Activated CD4-positive, alpha-beta T cell treated with anti-CD3 and anti-CD28 coated beads for 4 hours (primary cell): ENCODE measurements at places on chromosomes 3 and 15.

GRCh38 chr3:99504258-99504657 lies 134.1 kb upstream of the COL8A1 start:
- DNase-seq: no peak

DNA sequence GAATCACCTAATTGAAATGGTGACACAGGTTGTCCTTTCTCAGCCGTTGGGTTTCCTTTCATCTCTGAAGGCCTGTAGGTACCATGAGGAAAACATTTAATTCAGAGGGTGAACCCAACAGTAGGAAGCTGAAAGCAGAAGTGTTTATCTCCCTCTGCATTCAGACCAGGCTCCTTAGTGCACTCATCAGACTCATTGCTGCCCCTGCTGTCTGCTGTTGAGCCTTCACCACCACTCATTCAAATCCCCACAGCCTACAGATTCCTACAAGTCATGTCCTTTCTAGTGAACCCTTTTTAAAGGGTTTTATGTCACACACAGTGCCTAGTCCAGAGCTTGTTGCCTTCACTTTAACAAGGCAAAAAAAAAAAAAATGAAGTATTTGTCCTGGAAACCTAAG lies 13.4 kb downstream of the WDR48 start:
- peak; percentile 2 for DNase-seq

GRCh38 chr15:42449770-42450424 lies 41.0 kb downstream of the ZNF106 start:
- no peak for DNase-seq

DNA sequence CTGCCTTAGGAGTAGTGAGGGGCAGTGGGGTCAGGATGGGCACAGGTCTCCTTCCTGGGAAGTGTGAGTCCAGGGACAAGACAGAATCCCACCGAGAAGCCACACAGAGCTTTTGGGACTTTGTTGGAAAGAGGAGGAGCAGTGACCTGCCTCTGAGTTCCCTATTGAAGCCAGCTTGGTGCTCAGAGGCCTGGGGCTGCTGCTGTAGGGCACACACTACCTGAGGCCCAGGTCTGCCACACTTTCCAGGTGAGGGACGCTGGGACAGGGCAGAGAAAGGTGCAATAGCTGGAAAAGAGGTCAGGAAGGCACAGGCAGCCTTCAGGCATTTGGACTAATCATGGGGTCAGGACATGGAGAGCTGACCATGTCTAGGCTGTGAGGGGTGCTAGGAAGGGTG lies 67.7 kb downstream of the SCN5A start:
- DNase-seq: no peak

GRCh38 chr3:33768578-33769330 lies 29.7 kb upstream of the PDCD6IP start:
- no peak for DNase-seq

DNA sequence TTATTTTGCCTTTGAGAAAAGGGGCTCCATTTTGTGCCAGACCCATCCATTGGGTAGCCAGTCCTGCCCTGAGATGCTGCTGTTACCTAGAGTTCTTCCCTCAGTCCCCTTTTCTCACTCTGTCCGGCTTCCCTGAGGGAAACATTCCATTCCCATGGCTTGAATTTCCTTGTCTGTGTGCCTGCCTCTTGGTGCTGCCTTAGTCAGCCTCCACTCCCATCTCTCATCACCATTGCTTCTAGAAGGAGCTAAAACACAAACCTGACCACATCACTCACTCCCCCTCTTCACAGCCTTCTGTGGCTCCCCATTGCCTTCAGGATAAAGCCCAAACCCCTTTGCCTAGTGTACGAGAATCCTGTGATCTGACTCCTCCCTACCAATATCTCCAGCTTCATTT lies 25.2 kb upstream of the C2CD4B start:
- no peak for DNase-seq

DNA sequence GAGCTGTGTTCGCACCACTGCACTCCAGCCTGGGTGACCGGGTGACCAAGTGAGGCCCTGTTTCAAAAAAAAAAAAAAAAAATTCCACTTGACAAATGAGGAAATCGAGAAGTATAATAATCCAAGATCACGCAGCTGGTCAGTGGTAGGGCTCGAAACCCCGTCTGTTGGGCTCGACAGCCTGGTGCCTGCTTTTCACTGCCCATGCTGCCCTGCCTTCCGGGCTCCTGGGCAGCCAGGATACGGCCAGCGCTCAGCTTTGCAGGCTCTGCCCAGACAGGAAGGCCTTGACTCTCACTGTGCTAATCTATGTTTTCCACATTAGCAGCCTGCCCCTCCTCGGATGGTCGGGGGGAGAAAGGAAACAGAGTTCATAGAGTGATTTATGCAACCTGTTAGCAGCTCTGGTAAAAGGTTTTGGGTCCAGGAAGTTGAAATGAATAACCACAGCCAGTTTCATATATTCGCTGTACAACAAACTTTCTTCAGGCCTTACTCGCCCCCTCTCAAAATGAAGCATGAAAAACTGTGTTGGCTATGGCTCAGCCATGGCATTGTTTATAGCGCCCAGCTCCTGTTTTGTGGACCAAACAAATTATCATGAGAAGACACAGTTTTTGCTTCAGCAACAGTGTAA lies 108.8 kb downstream of the XXYLT1 start:
- DNase-seq: no peak

GRCh38 chr15:95019907-95020306 lies 788.5 kb downstream of the MCTP2 start:
- no peak for DNase-seq

DNA sequence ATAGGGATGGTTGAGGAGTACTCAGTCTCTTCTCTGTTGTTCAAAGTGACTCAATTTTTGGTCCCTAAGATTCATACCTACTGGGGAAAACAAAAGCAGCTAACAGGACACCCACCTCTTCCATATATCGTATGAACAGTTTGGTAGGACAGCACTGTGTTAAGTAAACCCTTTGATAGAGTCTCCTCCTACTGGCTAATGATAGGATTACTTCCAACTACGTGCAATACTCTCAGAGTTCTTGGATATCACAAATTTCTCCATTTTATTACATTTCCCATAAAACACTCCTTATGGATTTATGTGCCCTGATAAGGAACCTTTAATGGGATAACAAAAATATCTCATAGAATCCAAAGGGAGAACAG lies 200.2 kb upstream of the GOLGA6L4 start:
- no peak for DNase-seq

DNA sequence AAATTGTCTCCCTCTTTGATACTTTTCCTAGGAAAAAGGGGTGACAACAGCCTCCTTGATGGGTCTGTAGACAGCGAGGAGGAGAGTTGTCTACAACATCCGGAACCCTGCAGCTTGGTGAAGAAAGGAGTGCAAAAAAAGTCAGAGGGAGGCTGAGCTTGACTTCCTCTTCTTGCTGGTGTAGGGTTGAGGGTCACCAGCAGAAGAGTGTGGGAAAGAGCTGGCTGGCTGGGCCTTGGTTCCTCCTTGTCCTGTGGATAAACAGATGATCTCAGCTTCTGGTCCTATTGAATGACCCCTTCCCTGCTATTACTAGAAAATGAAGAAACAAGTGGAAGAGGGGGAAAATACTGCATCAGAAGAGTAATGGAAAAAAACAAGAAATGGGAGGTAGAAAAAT lies 20.4 kb downstream of the SLC7A14 start:
- no peak for DNase-seq

GRCh38 chr3:53030619-53031449 lies 15.0 kb downstream of the SFMBT1 start:
- DNase-seq: peak; percentile 64

DNA sequence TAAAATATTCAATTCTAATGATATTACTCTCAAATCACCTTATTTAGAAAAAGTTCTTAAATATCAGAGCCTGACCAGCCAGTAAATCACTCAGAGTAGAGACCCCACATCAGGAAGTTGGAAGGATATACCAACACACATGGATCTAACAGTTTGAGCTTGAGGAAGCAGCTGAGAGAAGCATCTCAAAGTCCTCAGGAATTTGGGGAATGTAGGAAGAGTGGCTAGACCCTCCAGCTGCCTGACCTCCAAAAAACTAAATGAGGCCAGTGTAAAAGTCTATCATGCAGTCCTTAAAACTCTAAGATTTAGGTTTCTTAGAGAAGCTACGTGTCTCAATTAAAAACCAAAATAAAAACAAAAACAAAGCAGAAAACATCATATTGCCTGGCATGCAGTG lies 55.4 kb downstream of the SETD2 start:
- no peak for DNase-seq

DNA sequence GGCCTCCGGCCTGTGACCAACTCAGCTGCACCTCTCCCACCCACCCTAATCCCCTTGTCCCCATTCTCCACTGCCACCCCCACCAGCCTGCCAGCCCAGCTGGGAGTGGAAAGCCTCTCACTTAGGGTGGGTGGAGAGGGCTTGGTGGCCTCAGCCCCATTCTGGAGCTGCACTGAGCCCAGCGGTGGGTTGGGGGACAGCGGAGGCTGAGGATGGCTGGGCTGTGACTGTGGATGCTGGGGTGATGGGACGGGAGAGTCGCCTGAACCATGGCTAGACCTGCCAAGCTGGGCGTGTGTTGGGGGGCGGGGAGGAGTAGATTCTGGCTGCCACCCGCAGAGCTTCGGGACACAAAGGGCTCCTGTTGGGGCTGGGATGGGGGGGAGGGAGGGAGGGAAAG lies 1.8 kb downstream of the CLCN2 start:
- DNase-seq: no peak

DNA sequence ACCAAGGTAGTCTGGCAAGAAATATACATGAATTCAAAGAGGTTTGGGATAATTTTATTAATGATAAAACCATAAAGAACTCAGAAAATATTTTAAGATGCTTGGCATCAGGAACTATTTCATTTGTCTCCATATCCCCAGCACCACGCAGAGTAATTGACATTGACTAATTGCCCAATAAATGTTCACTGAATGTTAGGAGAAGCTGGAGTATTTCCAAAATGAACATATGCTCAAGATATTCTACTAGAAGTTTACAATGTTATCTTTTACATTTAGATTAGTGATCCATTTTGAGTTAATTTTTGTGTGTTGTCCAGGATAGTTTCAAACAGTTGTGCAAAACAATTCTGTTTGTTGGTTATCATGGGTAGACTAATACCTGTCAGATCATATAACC lies 298.8 kb upstream of the CTDSPL start:
- DNase-seq: no peak

GRCh38 chr3:123312331-123313265 lies 110.9 kb downstream of the SEC22A start:
- no peak for DNase-seq

DNA sequence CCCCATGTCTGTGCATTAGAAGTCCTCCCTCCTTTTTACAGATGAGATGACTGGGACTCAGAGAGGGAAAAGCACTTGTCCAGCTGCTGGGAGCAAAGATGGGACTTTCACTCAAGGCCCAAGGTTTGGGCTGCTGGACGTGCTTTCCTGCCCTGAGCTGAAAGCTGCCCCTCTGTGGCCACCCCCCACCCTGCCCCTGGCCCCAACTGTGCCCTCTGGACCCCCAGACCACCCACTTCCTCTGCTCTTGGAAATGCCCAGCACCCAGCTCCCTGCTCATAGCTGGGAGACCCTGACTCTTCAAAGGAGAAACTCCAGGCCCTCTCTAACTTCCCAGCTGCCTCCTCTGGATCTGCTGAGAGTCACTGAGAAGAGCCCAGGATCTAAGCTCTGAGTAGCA lies 20.7 kb downstream of the GRIP2 start:
- no peak for DNase-seq

- no peak for DNase-seq
These were observed 43.4 kb upstream of the AGBL1 start for GRCh38 chr15:86036243-86036642.

GRCh38 chr3:192481638-192482037 lies 245.7 kb downstream of the FGF12 start:
- DNase-seq: no peak

GRCh38 chr3:53238886-53239285 lies 16.9 kb downstream of the TKT start:
- DNase-seq: no peak

- DNase-seq: no peak
These were observed 172.4 kb downstream of the PDE8A start for GRCh38 chr15:85154061-85154460.

- no peak for DNase-seq
These were observed 72.3 kb downstream of the XXYLT1 start for GRCh38 chr3:195198426-195199346.

DNA sequence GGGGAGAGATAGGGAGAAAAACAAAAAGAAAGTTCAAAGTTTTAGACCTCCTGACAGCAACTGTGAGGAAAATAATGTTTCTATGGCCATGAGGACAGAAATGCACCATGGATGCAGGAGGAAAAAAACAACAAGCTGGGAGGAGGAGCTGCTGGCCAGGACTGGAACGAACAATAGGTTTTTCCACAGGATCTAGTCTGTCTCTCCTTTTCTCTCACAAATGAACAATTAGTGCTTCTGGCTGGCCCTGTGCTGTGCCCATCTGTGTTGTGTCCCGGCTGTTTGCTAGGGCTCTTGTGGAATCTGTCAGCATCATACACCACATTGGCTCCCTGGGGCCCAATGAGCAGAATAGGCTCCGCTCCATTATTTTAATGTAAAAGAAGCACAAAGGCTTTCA lies 15.2 kb downstream of the GK5 start:
- no peak for DNase-seq

- DNase-seq: no peak
These were observed 10.6 kb downstream of the LAMP3 start for GRCh38 chr3:183151821-183152351.

GRCh38 chr15:35603301-35603700 lies 57.3 kb upstream of the DPH6 start:
- no peak for DNase-seq

DNA sequence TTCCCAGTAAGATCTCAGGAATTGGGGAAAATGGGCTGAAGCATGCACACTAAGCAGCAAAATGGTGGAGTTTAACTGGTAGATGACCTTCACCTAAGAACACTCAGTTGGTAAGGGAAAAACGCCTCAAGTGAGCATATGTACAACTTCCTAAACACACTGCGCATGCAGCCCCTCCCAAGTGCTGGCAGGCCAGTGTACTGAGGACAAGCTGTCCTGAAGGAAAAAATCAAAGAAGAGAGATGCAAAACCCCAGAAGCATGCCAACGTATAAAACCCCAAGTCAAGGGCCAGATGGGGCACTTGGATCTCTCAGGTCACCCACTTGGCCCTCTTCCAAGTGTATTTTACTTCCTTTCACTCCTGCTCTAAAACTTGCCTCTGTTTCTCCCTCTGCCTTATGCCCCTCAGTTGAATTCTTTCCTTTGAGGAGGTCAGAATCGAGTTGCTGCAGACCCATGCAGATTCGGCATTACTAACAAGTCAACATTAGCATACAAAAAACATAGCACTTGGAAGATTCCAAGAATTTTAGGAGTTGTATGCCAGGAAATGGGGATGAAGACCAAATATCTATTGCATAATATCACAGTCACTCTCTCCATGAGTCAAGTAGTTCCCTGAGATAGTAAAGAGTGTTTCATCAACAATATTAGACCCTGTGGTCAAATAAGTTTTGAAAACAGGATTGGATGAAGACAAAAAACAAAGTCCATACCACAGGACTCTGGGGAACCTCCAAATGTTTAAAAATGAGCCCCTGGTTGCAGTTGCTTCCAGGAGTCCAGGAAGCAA lies 10.8 kb upstream of the FYCO1 start:
- no peak for DNase-seq

DNA sequence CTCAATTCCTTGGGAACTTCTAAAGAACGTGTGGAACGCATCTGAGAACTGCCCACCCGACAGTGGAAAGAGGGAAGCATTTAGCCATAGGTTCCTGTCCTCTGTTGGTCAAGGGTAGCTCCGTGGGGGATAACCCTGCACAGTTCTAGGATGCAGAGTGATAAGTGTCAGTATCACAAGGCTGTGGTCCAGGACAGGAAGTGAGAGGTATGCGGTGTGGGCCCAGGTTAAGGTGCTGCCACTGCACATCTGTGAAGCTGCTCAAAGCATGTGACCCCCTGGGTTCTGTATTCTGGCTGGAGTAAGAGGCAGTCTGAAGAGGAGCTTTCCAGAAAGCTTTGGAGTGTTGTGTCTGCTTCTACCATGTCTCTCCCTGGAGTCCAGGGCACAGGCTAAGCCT lies 51.7 kb upstream of the HES1 start:
- no peak for DNase-seq
